Activated CD4-positive, alpha-beta T cell treated with anti-CD3 and anti-CD28 coated beads, Interleukin-2, amount 50 U/mL, for 24 hours (primary cell): ENCODE measurements at places on chromosomes 5 and 9.

GRCh38 chr5:170269579-170269978, 28.0 kb downstream of the LCP2 start:
- DNase-seq, result no peak

DNA sequence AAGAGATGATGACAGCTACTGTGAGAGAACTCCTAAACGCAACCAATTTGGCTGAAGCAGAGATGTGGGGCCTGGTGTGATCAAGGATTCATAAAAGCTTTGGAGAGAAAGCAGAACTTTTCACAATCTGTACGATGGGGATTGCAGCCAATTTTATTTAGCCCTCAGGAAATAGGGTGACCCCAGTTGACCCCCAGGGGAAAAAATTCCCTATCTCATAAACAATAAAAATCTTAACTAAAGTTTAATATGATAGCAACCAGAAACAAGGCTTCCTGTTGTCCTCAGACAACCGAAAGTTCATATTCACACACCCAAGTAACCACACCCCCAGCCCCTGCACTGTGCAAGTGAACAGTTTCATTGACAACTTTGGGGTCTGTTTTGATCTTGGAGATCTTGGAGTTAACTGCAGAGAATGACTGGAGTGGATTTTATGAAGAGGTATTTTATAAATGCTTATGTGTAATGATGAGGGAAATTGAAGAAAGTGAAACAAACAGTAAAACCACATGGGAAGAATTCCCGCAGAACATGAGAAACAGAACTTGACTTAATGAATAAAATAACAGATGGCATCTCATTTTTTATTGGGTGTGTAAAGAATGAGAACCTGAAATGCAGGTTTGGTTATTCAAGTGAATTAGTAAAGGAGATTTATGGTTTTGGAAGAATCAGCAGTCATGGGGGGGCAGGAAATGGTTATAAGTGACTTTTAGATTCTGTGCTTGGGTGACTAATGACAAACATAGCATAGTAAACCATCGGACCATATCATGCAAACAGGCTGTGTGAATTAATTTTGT, 94.5 kb downstream of the PDE4D start:
- DNase-seq, result no peak

DNA sequence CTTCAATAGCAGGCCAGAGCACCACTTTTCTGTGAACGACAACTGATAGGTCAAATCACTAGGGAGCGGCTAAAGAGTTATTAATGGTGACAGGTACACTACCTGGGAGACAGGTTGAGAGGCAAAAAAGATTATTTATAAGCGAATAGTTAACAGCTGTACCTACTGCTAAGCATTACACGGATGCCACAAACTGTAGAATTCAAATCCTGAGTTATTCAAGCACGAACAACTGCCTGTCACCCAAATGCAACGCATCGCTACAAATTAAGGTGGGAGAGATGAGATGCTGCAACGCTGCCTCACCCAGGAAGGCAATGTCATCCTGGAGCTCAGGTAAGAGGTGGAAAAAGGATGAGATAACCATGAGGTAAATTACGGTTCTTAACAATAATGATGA, 342.9 kb downstream of the BNC2 start:
- DNase-seq, result no peak

- no peak for DNase-seq
Measured at GRCh38 chr5:136094913-136095641, 37.6 kb upstream of the SMAD5 start.

DNA sequence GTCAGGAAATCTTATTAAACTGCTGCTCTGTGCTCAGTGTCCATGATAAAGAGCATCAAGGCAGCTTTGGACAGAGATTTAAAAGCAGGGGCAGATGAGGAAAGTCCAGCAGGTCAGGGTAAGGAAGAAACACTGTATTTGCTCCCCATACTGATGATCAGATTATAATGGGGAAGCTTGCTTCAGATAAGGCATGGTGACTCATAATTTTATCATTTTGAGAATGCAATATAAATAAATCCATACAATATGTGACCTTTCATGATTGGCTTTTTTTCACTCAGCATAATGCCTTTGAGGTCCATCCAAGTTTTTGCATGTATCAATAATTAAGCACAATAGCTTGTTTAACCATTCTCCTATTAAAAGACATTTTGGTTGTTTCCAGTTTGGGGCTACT, 48.1 kb upstream of the LHFPL2 start:
- DNase-seq, result no peak

GRCh38 chr5:34978681-34979080, 49.3 kb downstream of the DNAJC21 start:
- no peak for DNase-seq

DNA sequence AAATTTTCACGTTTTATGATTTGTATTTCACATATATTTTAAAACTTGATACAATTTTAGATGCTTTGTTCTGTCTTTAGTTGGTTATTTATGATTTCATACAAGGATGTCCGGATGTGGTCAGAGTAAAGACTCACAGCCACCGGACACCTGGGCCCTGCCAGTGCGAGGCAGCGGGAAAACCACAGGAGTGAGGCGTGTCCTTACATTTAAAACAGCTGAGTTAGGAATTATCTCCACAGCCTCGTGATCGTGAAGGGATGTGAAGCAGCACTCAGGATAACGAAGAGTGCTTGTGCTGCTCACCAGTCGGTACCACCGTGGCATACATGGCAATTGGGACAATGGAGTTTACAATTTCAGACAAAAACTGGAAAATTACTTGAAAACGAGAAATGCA, 14.0 kb downstream of the SNX18 start:
- no peak for DNase-seq
